Liver (tissue), 10 donors: ENCODE measurements at places on chromosomes 1 and 21. TPM values are rescaled to one million over a fixed set of nuclear protein-coding genes. Genes with fewer than 3 reads are reported as not detected.

The OR2AK2 gene
- total RNA-seq, result not detected

The MYOG gene
- total RNA-seq, result not detected

The SLC1A7 gene
- total RNA-seq, result 0.28 TPM

The SERPINC1 gene
- 2,309 TPM for total RNA-seq

The LCE1A gene
- total RNA-seq, result not detected

The GNAT2 gene
- 0.09 TPM for total RNA-seq

The CYP4X1 gene
- total RNA-seq, result 4.9 TPM

DNA sequence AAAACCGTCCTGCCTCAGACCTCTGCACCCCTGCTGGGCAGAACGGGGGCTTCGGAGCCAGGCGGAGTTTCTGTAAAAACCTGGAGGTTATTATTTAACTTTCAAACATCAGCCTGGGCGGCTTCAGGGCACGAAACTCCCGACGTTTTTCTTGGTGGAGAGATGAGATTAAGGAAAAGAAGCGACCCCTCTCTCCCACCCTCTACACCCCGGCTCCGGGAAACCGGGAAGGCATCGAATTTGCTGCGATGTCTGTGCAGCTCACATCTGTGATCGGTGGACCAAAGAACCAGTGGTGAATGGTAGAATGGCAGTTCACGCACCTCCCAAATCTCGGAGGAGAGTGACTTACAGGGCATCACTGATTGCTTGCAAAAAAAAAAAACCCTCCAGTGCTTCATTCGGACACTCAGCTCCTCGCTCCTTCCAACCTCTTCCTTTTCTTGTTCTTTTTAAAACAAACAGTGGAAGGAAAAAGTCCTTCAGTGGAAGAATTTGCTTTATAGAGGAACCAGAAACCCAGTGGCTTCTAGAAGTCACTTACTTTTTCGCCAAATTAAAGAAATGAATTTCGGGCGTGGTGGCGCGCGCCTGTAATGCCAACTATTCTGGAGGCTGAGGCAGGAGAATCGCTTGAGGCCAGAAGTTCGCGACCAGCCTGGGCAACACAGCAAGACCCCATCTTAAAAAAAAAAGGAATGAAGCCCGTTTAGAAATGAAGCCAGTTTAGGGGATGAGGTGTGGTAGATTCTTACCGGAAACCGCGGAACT is 884 bp downstream of the PHACTR4 start:
- H3K27ac ChIP-seq, result peak overlapping the region; percentile 95
- no peaks in the 10 kb centered on the region for H3K27me3 ChIP-seq

DNA sequence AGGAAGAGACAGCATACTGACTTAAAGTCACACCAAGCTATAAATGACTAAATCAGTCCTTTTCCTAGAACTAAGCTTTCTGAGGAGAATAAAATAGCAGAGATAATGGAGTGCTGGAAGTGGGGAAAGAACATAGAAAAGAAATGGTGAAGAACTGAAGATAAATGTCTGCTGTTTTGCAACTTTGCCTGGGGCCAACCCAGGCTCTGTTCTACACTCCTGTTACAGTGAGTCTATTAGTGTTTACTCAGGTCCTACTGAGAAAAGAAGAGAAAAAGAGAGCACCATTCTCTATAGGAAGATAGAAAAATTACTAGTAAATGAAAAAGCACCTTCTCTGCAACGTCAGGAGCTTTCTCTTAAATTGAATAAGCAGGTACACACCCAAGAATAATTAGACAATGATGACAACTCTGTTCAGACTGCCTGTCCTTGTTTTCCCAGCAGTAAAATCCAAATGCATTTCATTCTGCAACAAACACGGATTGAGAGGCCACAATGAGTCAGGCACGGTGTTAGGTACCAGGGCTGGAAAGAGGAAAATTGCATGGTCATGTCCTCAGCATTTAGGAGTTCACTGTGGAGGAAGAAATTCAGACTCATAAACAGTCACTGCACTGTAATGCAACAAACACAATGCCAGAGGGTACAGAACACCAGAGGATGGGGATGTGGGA is 139.4 kb upstream of the CAMK1G start:
- no peaks in the 10 kb centered on the region for H3K27me3 ChIP-seq
- no peak for DNase-seq
- no peaks in the 10 kb centered on the region for H3K4me1 ChIP-seq
- H3K4me3 ChIP-seq, result no peak overlapping the region
- no peak overlapping the region for H3K27ac ChIP-seq

- DNase-seq, result no peak
- H3K27ac ChIP-seq, result no peak overlapping the region
- H3K4me3 ChIP-seq, result no peak overlapping the region
- H3K4me1 ChIP-seq, result no peaks in the 10 kb centered on the region
- H3K27me3 ChIP-seq, result no peaks in the 10 kb centered on the region
Measured at GRCh38 chr1:154666051-154666790, 58.2 kb upstream of the ADAR start.

- H3K4me3 ChIP-seq, result no peak overlapping the region
- no peaks in the 10 kb centered on the region for H3K36me3 ChIP-seq
- H3K4me1 ChIP-seq, result no peaks in the 10 kb centered on the region
- H3K27ac ChIP-seq, result no peak overlapping the region
Measured at GRCh38 chr1:87369736-87370478, 41.2 kb downstream of the LMO4 start.

- no peak overlapping the region for H3K27ac ChIP-seq
- no peak for DNase-seq
- H3K36me3 ChIP-seq, result peaks cover 14% of the 10 kb centered on the region
- peaks cover 2% of the 10 kb centered on the region for H3K4me1 ChIP-seq
- H3K27me3 ChIP-seq, result no peaks in the 10 kb centered on the region
Measured at GRCh38 chr21:44850208-44850800, 23.2 kb downstream of the PTTG1IP start.

- no peak for DNase-seq
- H3K27me3 ChIP-seq, result no peaks in the 10 kb centered on the region
- H3K4me1 ChIP-seq, result no peaks in the 10 kb centered on the region
- no peaks in the 10 kb centered on the region for H3K36me3 ChIP-seq
Measured at GRCh38 chr1:22794647-22795365, 84.2 kb downstream of the EPHB2 start.

DNA sequence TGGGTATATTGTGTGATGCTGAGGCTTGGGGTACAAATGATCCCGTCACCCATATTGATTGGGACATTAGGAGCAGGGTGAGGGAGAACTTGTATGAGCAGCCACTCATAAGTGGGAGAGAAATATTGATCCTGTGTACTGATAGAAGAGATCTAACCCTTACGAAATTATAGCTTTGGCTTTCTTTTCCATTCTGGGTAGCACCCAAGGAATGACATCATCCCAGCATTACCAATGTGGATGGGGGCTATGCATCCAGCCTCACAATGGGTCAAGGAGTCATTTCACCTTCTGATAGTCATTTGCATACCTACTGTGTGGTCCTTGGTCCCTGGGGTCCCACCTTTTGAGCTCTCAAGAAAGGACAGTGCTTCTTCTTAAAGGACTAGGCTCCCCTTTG is 1.9 kb upstream of the NAV1 start:
- no peaks in the 10 kb centered on the region for H3K27me3 ChIP-seq
- H3K36me3 ChIP-seq, result no peaks in the 10 kb centered on the region
- H3K4me1 ChIP-seq, result peaks cover 10% of the 10 kb centered on the region
- no peak overlapping the region for H3K4me3 ChIP-seq
- DNase-seq, result no peak
- H3K27ac ChIP-seq, result no peak overlapping the region

- no peak overlapping the region for H3K4me3 ChIP-seq
- no peak overlapping the region for H3K27ac ChIP-seq
- H3K4me1 ChIP-seq, result peaks cover 2% of the 10 kb centered on the region
- H3K27me3 ChIP-seq, result no peaks in the 10 kb centered on the region
- no peak for DNase-seq
Measured at GRCh38 chr1:163378554-163378953, 56.8 kb downstream of the NUF2 start.

- no peak for DNase-seq
- H3K27me3 ChIP-seq, result no peaks in the 10 kb centered on the region
- no peak overlapping the region for H3K4me3 ChIP-seq
- no peak overlapping the region for H3K27ac ChIP-seq
Measured at GRCh38 chr1:183223467-183223866, 37.4 kb downstream of the LAMC2 start.

GRCh38 chr21:31908106-31909031 is 35.5 kb downstream of the HUNK start:
- no peak overlapping the region for H3K4me3 ChIP-seq
- H3K4me1 ChIP-seq, result no peaks in the 10 kb centered on the region
- no peaks in the 10 kb centered on the region for H3K27me3 ChIP-seq
